ENCODE measurements at places on chromosomes 3 and 15. TPM values are rescaled to one million over a fixed set of nuclear protein-coding genes. Genes with fewer than 3 reads are reported as not detected.
A peak's percentile ranks its signal among the peaks of the same experiment; 100 is the strongest.

- DNase-seq = peak; percentile 96
Observed at GRCh38 chr3:151976211-151977050, 103.0 kb downstream of the SUCNR1 start.

GRCh38 chr3:126156468-126156867 is 23.9 kb downstream of the ALDH1L1 start:
- DNase-seq = no peak

DNA sequence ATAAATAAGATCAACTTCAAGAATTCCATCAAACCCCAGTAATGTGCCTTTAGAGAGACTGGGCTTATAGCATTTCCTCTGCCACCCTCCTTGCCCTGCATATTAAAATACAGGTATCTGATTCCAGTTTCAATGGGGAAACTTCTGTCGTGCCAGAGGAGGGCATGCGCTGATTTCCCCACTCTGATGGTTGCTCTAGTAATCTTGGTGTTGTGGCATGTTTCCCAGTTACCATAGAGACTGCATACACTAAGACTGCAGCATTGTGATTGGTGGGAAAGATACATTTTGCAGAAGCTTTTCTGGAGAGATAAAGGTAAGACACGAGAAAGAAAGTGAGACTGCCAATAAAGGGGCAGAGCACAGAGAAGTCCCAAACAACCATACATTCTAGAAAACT is 225.6 kb downstream of the TIGIT start:
- peak; percentile 81 for DNase-seq

The GALNT15 gene
- total RNA-seq = 14.7 TPM

DNA sequence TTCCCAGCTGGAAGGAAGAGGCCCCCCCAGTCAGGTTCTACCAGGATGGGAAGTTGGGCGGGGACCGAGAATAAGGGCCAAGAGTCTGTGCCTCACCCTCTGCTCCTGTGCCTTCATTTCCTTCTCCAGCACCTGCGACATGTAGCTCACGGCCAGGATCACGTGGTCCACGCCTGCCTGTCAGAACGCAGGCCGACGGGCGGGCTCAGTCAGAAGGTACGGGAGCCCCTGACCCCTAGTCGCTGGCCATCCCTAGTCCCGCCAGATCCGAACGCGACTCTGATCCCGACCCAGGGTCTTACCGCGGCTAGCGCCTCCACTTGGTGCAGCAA is 489 bp downstream of the GMPPB start:
- peak; percentile 37 for DNase-seq

- DNase-seq = no peak
Observed at GRCh38 chr3:188674595-188674994, 497.2 kb upstream of the TPRG1 start.

- DNase-seq = no peak
Observed at GRCh38 chr15:90497376-90497775, 32.3 kb upstream of the CRTC3 start.

The ANO10 gene
- 41.6 TPM for total RNA-seq

DNA sequence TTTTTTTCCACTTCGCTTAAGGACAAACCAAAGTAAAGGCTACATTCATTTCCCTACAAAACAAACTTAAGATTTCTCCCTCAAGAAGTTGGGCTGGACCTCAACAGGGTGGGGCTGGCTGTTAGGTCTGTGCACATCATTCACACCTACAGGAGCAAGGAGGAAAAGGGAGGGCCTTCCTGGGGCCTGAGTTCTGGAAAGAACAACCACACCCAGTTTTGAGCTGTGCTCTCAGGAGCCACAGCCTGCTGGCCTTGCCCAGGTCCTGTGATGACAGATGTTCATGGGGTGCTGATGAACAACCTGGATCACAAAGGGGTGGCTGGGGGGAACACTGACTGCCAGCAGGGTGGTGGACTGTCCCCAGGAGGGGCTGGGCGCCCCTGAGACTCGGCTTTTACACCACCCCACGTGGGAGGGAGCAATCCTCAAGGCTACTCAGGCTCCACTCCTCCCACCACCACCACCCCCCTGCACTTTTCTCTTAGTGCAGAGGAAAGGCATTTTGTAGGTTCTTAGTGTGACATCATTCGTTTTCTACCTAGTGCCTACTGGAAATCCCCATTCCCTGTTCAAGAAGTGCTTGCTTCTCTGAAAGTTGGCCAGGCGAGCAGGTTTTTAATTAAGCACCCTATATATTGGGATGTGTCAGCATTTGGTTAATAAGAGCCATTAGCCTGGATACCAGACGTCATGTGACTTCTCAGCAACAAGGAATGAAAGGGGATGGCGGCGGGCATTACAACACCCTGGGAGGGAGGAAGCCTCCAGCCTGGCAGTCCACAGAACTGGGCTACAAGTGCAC is 35.7 kb downstream of the CCNB2 start:
- DNase-seq = peak; percentile 20
